ENCODE measurements at places on chromosomes 5 and 9.

DNA sequence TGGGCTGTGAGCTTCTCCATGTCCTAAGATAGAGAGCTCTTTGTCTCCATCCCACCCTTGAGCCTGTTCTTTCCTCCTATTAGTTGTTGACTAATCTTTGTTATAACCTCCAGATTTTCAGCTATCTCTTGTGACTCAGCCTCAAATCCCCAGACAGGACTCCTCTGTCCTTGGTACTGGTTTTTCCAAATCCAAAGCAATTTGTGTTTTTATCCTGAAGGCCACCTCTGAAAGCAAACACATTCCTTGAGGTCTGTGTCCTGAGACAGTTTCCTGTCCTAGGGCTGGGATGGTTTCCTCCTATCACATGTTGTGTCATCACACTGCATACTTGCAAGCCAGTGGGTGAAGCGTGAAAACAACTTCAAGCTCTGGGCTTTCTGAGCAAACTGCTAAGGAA is 8.5 kb downstream of the TNC start:
- no peak for DNase-seq

DNA sequence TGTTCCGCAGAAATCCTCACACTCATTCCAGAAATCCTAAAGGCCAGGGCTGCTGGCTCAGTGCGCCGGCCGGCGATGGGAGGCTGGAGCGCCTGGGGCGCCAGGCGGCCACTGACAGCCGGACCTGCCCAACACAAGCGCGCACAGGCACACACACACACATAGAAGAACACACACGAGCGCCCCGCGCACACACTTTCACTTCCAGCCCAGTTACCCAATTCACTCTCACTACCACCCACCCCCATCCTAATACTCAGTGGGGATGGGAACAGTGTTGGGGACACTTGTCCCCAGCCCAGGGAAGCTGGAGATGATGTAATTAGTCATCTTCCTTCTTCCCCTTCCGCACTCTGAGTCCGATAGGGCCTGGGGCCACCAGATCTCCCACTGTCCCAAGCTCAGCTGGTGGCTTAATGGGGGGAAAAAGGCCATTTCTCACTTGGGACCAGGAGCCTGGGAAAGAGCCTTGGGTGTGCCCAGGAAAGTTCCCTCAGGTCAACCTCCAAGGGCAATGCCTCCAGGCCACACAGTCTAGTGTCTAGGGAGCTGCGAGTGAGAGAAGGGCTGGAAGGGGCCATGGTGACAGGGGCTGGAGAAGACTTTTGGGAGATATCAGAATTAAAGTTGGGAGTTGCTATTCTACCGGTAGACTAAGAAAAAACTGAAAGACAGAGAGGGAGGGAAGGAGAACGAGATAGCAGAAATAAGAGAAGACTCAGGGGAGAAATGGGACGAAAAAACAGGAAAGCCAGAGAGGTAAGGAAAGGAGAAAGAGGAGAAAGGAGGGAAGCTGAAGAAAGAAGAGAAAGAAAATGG is 1.7 kb downstream of the EBF1 start:
- peak; percentile 25 for DNase-seq

DNA sequence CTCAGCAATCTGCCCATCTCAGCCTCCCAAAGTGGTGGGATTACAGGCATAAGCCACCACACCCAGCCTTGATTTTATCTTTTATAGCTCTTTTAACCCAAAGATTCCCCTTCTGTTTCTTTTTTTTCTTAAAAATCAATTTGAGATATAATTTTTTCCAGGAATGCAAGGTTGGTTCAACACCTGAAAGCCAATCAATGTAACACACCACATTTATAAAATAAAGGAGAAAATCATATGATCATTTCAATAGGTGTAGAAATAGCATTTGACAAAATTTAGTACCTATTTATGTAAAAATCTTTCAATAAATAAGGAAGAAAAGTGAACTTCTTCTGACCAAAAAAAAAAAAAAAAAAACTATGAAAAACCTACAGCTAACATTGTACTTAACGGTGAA is 3.7 kb upstream of the ASS1 start:
- DNase-seq, result no peak

DNA sequence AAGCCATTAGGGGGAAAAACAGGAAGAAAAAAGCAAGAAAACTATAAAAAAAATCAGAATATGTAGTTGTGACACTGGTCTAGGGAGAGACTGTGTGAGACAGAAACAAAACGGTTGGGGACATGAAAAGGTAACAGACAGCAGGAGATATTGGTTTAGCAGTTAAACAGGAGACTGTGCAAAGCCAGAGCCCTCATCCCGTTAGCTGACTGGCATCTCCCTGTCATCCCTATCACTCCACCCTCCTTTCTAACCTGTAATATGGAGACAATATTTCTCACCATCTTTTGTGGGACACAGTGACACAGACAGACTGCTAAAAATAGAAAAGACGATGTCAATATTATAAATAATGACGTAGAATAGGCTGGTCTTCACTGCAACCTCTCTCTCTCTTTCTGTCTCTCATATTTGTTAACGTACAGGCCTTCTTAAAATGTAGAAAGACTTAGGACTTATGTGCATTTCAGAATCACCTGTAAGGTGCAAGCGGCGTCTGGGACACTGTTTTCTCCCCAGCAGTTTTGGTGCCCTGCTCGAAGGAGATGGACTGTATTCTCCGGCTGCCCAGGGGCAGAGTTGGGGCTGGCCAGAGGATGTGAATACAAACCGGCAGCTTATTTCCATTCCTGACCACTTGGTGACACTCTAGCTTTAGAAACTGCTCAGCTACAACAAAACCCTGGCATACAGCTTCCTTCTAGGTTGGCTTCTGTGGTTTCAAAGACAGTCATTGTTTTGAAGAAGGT is 190.6 kb downstream of the MAT2B start:
- DNase-seq, result peak; percentile 41

DNA sequence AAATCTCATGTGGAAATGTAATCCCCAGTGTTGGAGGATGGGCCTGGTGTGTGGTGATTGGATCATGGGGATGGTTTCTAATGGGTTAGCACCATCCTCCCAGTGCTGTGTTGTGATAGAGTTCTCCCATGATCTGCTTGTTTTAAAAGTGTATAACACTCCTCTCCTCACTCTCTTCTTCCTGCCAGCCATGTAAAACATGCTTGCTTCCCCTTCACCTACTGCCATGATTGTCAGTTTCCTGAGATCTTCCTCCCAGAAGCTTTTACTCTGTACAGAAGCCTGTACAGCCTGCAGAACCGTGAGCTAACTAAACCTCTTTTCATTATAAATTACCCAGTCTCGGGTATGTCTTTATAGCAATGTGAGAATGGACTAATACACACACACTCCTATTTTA is 499.1 kb downstream of the RASEF start:
- DNase-seq, result no peak

- DNase-seq, result no peak
Observed at GRCh38 chr5:8474569-8474930, 605.6 kb downstream of the MTRR start.

DNA sequence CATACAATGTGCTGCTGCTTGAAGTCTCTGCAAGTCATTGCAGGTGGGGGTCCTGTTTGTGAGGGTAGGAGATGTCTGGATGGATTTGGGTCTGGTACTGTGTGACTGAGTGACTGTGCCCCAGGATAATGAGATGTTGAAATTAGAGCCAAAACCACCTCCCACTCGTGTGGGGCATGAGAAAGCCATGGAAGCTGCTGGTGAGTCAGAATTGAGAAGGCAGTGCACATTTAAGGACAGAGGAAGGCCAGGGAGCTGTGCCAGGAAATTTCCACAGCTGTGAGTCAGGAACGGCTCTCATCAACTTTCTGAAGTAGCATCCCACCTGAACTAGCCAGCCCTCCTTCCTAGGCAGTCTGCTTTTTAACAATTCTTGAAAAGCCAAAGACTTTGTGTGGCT is 229.8 kb downstream of the DRD1 start:
- no peak for DNase-seq

DNA sequence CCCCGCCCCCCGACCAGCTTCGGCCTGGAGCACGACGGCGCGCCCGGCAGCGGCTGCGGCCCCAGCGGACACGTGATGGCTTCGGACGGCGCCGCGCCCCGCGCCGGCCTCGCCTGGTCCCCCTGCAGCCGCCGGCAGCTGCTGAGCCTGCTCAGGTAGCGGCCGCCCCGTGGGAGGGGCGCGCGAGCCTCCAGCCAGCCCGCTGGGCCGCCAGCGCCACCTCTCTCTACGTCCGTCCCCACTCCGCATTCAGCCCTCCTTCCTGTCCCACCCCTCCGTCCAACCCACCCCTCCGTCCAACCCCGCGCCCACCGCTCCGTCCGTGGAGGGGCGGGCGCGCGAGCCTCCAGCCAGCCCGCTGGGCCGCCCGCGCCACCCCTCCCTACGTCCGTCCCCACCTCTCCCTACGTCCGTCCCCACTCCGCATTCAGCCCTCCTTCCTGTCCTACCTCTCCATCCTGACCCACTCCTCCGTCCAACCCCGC is 6.5 kb downstream of the ADAMTS13 start:
- DNase-seq, result no peak

GRCh38 chr9:21684831-21685362 is 117.5 kb upstream of the MTAP start:
- no peak for DNase-seq

- DNase-seq, result peak; percentile 80
Observed at GRCh38 chr9:34185778-34186551, 7.1 kb downstream of the UBAP1 start.

DNA sequence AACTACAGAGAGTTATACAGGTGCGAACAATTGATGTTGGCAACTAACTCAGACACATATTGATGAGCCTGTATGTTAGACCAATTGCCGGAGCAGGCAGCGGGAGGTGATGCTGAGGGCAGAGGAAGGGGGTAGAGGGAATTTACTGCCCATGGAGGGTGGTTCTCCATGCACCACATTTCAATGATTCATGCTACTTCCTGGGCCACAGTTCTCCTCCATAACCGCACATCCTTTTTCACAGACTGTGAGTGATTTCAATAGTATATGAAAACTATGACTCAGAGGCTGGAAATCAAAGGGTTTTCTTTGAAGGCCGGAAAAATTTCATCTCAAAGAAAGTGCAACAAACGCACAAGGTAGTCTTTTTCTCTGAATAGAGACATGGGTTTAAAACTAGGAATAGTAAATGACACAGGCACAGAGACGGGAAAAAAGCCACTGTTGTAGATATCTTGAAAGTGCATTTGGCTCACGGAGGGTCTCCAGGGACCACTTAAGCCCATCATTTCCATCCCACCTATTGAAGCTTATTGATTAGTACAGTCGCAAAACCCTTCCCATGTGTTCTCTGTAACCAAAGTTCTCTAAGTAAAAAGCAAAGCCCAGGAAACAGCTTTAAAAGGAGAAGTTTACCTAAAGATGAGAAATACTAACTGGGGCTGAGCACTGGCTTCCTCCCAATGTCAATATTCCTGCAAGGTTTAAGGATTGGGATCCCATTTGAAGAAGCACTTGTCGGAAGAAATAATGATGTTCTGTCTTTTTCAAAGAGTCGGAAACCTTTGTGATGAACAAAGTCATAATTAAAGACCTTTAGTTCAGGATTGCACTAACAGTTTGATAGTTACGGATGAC is 28.0 kb upstream of the ADAM19 start:
- DNase-seq, result peak; percentile 65

- DNase-seq, result no peak
Observed at GRCh38 chr5:39177631-39177964, 41.8 kb downstream of the FYB1 start.

GRCh38 chr5:174402222-174402812 is 322.1 kb upstream of the MSX2 start:
- DNase-seq, result no peak

- DNase-seq, result no peak
Observed at GRCh38 chr5:58241389-58241788, 218.5 kb downstream of the PLK2 start.

- DNase-seq, result no peak
Observed at GRCh38 chr9:120191141-120191540, 388.8 kb downstream of the CDK5RAP2 start.

DNA sequence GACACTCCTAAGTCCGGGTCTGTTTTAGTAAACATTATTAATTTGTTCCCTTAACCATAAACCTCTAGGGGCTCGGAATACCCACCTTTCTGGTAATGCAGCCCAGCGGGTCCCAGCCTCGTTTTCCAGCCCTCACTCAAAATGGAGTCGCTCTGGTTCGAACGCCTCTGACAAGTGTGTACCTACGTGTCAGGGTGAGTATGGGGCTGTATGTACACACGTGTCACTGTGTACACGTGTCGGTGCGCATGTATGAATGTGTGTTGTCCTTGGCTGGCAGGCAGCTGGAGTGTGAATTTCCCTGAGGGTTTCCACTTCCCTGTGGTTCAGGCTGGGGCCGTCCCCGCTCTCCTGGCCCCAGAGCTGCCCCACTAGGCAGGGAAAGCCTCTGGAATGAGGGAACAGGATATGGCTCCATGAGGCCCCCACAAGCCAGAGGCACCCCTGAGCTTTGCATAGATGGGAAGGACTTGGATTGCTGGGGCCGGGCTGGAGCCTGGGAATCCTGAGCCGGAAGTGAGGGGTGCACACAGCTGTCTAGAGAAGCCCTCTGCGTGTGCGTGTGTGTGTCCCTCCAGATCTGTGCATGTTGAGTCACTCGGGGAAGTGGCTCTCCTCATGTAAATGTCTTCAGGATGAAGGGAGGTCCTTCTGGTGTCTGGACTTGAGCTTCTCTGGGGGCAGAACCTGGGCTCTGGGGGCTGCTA is 160.8 kb upstream of the IER5L start:
- DNase-seq, result no peak

DNA sequence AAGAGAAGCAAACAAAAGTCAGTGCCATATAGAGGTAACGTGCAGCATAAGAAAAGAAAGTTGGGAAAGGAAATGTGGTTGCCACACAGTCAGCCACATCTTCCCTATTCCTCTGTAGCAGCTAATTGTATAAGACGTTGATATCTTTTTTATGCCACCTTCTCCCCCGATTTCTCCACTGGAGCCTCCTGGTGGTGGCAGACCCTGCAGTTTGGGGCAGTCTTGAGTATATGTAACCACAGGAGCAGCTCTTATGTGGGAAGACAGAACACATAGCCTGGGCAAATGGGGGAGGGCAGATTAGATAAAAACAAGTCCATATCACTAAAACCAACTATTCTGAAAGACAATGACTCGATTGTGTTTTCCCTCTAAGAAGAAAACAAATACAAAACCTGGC is 99.7 kb downstream of the PLCXD3 start:
- no peak for DNase-seq

GRCh38 chr5:84642795-84643194 is 258.1 kb upstream of the EDIL3 start:
- no peak for DNase-seq

- no peak for DNase-seq
Observed at GRCh38 chr9:34328500-34328986, 525 bp downstream of the KIF24 start.

- DNase-seq, result no peak
Observed at GRCh38 chr9:28981711-28982110, 1408.4 kb upstream of the C9orf72 start.

All from skeletal muscle cell (primary cell).